ENCODE measurements at places on chromosomes 1 and 21.

DNA sequence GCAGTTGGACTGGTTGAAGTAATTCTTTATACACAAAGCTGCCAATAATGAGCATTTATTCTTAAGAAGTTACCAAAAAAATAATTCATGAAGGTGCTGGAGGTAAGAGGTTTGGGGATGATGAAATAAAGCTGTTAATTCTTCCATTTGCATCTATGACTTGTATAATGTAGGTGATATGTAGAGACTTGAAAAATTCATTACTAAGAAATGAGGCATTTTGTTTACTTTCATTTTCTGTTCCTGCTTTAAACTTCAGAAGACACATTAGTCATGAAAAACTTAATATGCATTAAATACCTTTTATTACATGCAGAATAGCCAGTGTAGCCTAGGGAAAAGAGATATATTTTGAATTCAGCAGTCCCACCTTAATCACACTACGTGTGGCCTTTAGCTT is 214.2 kb downstream of the SLC44A5 start:
- DNase-seq, result no peak

GRCh38 chr1:60705026-60705425 is 377.3 kb upstream of the NFIA start:
- no peak for DNase-seq

DNA sequence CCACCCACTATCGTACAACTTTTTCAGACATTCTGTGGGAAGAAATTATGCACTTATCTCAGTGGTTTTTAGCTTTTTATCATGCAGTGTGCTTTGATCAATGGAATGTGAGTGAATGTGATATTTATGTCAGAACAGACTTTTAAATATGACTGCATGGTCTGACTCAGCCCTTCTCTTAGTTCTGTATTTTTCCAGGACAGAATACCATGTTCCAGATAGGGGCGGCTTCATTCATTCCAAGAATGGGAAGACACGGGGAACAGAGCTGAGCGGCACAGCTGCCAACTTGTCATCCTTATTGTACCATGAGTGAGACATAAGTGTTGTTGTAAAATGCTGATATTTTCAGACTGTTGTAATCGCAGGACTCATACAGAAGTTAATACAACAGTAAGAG is 214.6 kb upstream of the NCAM2 start:
- no peak for DNase-seq

DNA sequence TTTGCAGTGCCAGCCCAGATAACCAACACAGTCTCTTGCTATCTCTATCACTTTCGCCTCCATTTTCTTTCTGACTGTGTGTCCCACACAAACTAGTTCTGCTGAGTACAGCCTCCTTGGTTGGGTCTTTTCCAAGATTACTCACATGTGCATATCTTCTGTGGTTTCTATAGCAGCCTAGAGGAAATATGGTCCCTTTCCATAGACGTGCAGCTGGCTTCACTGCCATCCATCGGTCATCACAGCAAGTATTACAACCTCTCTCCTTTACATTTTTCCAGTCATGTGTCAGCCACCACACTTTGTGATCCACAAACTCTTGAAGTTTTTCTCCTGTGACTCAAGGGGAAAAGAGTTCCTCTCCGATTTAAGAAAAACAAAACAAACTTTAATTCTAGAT is 893.4 kb upstream of the ADGRL4 start:
- no peak for DNase-seq

DNA sequence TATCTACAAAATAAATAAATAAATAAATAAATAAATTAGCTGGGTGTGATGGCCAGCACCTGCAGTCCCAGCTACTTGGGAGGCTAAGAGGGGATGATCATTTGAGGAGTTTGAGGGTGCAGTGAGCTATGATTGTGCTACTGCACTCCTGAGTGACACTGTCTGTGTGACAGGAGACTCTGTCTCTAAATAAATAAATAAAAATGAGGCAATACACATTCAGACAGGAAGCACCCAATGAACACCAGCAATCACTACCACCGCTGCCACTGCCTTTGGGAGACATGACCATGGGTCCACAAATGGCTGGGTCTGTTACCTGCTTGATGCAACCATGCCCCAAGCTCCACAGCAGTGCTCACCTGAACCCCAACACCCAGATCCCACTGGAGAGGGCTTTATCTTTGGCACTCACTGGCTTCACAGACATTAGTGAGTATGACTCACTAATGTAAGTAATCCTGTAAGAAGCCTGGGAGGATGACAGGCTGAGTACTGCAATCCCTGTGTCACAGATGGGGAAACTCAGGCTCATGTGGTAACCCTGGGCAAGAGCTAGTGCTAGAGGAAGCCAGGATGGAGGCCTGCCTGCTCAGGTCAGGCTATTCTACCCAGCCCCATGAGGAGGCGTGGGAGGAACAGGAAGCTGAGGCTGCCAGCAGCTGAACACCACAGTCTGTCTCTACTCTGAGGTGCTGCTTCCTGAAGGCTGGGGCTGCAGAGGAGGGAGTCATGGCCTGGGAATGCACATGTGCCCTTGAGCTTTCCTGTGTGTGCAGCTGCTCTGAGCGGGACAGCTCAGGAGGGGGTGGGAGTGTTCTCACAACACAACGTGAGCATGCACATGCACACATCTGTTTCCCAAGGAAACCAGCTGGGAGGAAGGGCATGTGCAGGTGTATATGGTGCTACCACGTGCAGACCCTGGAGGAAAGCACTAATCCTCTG is 43.0 kb downstream of the SLC9A1 start:
- no peak for DNase-seq

- no peak for DNase-seq
Observed at GRCh38 chr1:110293601-110294104, 45.5 kb upstream of the RBM15 start.

DNA sequence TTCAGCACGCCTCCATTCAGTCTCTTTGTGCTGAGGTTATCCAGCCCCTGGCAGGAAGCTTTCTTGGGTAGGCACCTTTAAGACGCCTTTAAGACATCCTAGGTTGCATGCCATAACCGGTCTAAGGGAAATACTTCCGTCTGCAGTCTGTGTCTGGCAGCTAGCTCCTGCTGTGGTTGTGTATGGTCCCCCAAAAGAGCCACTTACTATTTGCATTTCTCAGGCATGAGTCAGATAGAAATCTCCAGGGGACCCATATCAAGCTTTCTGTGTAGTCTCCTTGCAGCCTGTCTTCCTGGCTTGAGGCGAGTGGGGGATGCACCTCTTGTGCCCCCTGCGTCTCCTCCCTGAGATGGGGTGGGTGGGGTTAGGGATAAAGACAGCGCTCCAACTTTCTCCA is 10.0 kb upstream of the RYR2 start:
- DNase-seq, result no peak

DNA sequence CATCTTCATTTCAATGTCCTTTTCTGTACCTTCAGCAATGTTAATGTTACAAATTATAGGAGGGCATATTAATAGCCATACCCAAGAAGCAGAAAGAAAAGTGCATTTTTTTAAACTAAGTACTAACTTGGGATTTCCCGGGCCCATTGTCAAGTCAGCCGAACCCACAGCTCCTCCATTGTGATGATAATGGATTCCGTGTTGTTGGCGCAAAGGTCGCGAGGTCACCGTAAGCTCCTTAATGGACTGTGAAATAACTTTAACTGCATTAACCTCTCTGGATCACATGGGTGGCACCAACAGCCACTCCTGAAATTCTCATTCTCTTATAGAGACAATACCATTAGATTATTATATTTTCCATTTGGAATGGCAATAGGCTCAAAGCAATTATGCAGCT is 250.6 kb upstream of the RRP15 start:
- no peak for DNase-seq

GRCh38 chr1:93811326-93812065 is 67.5 kb downstream of the DNTTIP2 start:
- no peak for DNase-seq

GRCh38 chr21:42316891-42317290 is 1.7 kb upstream of the TFF3 start:
- no peak for DNase-seq

- no peak for DNase-seq
Observed at GRCh38 chr1:39269791-39270342, 65.4 kb downstream of the MACF1 start.

DNA sequence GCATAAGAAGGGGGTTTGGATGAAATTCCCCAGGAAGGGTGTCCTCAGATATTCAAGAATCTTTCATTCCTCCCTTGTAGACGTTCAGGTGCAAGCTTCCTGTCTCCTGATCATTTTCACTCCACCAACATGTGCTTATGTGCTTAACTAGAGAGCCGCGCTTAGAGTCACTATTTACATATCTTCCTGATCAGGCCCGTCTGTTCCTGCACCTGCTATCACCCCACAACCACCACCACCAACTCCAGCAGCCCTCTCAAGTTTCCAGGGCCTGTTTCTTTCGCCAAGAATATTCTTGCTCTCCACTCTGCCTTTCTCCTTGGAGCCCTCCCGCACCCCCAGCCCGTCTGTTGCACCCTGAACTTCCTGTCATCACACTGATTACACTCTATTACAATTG is 113.4 kb downstream of the SPSB1 start:
- DNase-seq, result no peak

DNA sequence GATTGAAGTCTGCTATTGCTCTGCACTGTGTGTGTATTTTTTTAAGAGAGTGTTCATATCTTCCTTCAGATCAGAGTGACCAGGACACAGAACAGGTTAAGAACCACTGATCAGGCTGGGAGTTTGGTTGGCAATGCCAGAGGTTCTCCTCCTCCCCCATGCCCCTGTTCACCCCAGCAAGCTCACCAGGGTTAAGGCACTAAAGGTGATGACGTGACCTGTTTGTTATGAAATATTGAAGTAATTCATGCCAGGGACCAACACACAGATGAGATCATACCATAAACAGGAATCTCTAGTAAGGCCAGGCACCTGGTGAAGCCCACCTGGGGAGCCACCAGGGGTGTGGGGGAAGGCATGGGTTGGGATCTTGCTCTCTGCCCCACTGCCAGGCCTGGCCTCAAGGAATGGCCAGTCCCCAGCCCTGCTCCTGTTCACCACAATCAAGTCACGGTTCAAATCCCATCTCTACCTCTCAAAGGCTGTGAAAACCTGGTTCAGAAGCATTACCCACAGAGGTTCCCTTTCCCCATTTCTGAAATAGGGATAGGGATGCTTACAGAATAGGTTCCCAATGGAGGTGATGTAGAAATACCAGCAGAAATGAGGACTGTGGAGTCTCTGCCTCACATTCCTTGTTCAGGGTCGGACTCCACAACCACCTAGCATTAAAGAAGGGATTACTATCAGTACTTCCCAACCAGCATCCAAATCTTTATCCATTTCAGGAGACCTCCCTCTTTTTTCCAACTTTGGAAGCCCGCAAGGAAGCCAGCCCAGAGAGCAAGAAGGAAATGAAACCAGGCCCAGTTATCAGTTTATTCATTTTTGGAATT is 2.4 kb downstream of the ID3 start:
- DNase-seq, result no peak

DNA sequence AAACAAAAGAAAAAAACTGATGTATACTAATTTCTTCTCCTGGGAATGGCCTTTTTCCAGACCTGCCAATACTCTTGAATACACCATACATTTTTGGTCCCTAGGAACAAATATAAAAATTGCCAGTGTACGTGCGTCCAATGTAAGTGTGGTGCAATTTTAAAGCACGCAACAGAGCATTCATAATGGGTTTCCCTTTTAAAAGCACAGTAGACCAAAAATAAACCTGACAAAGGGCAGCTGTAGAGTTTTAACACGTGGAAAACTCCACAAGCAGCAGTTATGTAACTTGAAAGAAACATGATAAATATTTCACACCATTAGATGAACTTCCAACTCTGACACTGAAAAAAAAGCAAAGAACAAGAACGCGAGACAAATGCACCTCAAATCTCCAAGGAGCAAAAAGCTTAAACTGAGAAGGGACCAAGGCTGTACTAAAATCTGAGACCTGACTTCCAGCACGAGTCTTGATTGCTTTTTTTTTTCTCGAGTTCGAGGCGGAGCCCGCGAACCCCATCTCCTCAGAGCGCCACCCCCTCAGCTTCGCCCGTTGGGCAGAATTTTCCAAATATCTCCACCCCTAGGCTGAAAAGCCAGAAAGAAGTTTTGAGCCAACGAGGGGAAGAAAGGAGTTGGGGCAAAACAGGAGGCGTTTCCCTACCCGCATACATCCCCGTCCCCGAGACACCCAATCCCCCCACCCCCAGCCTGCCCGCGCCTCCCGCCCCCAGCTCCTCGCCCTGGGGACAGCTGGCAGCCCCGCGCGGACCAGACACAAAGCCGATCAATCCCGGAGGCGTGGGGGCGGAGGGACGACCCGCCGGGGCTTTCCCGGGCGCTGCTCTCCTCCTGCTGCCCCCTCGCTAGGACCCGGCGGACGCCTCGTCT is at the start of gene JAM2:
JAM2 (plus strand) TSS at position 599 of the 891 bp plus-strand sequence. CDS start 564 bp downstream, outside the sequence.
- DNase-seq, result no peak

- no peak for DNase-seq
Observed at GRCh38 chr21:45551783-45552695, 9.8 kb upstream of the SLC19A1 start.

- DNase-seq, result no peak
Observed at GRCh38 chr1:10626131-10626731, 151.5 kb downstream of the PEX14 start.

- no peak for DNase-seq
Observed at GRCh38 chr1:20137604-20138003, 1.5 kb upstream of the PLA2G2F start.

- no peak for DNase-seq
Observed at GRCh38 chr1:60113028-60113427, 39.5 kb upstream of the C1orf87 start.

- no peak for DNase-seq
Observed at GRCh38 chr1:3679098-3679555, 26.8 kb downstream of the TP73 start.

DNA sequence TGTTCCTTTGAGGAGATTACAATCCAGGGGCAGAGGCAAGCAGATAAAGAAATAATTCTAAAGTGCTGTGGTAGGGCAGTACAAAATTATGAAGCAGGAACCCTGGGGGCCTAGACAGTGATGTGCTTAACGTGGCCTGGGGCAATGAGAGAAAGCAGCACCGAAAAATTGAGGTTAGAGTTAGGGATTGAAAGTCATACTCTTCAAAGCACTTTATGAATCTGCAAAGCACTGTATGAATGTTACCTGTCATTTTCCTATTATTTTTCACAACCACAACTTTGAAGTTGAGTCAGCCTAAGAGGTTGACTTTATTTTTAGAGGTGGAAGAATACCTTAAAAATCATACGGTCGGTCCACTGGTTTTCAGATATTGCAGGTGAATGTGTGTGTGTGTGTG is 183.4 kb upstream of the NFIA start:
- DNase-seq, result no peak

DNA sequence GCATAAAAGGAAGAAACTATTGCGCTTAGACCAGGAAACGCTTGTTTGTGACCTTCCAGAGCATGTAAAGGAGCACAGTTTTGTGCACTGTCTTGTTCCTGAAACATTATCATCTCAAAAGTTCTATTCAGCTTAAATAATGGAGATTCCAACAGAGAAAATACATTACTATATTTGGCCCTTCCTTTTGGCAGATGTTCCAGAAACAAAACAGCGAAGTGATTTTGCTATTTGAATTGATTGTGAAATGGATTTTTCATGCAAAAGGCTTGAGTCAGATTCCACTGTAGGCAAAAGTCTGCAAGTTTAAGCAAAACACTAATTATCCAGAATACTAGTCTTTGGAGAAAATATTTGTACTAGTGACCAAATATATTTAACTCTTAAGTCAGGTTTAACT is 80.3 kb upstream of the PTBP2 start:
- no peak for DNase-seq

- DNase-seq, result no peak
Observed at GRCh38 chr1:167627615-167627864, 2.5 kb upstream of the RCSD1 start.
